ENCODE measurements at places on chromosomes 3 and 15.
A peak's percentile ranks its signal among the peaks of the same experiment; 100 is the strongest.

DNA sequence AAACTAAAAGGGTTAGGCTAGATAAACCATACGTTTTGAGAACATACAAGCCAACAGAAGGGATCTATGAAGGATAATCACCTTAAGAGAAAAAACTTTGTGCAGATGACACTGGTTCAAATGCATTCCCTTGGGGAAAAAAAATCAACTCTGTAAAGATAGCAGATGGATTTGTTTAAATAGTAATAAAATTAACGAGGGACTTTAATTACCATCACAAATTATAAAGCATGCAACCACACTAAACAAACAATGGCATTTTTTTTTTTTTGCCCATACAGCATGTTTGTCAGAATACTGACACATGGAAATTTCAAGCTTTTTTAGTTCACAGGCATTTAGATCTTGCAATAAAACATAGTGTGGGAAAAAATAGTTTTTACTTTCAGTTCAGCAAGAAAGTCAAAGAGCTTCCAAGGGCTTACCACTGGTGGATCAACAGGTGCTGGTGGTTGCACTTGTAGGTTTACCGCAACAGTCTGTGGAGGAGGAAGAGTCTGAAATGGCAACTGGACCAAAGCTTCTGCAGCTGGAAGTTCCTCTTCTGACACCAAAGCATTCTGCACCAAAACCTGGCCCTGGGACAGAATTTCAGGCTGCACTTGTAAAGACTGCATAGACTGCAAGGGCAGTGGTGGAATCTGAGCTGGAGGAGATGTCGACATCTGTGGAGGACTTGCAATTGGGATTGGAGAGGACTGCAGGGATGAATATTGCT is 53.1 kb downstream of the PHC3 start:
- peak overlapping the region; percentile 69 for H3K27ac ChIP-seq
- peaks cover 26% of the 10 kb centered on the region for H3K4me1 ChIP-seq
- peaks cover 46% of the 10 kb centered on the region for H3K36me3 ChIP-seq
- DNase-seq: peak; percentile 64

DNA sequence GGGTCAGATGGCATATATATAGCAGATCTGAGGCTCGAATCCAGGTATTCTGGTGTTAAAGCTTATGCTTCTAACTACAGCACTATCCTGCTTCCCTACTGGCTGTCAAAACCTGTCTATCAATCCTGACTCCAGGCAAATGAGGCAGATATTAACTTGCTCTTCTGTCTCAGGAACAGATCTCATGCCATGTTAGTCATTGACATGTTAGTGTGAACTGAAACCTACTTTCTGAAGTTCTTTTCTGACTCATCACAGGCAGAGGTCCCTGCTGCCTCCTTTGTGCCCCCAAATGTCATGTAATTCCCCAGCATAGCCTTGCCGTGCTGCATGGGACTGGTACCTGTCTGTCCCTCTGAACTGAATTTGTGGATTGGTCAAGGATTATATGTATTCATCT is 125.0 kb upstream of the SMAD3 start:
- H3K4me1 ChIP-seq: peaks cover 16% of the 10 kb centered on the region
- no peak for DNase-seq
- H3K36me3 ChIP-seq: peaks cover 2% of the 10 kb centered on the region
- H3K27ac ChIP-seq: no peak overlapping the region
- H3K27me3 ChIP-seq: no peaks in the 10 kb centered on the region
- no peak overlapping the region for H3K4me3 ChIP-seq

DNA sequence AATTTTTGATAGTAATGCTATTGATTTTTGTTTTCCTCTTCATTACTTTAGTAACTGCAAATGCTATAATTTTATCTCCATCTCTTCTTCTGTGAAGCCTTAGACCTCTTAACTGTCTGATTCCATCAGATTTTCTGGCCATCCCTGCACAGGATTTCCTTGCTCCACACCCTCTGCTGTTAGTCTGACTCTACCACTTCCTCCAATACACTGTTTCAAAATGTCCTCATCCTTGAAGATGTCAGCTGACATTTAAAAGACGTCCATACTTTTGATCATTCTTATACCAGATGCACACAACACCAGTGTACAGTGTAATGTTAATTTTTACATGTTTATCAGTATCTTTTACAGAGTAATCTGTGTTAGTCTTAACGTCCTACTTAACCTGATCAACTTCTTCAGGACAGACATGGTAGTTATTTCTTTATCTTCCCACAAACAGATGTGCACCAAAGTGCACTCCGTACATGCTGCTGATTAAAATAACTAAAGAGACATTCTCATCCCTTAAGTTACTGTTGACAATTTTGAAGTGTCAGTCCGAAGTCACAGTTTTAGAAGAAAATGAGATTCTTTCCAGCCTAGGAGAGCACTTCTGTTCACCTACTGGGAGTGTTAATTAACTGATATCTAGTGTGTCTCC is 102.4 kb upstream of the RASGRP1 start:
- H3K27ac ChIP-seq: peak overlapping the region; percentile 64
- DNase-seq: no peak
- peaks cover 36% of the 10 kb centered on the region for H3K36me3 ChIP-seq
- no peaks in the 10 kb centered on the region for H3K27me3 ChIP-seq

DNA sequence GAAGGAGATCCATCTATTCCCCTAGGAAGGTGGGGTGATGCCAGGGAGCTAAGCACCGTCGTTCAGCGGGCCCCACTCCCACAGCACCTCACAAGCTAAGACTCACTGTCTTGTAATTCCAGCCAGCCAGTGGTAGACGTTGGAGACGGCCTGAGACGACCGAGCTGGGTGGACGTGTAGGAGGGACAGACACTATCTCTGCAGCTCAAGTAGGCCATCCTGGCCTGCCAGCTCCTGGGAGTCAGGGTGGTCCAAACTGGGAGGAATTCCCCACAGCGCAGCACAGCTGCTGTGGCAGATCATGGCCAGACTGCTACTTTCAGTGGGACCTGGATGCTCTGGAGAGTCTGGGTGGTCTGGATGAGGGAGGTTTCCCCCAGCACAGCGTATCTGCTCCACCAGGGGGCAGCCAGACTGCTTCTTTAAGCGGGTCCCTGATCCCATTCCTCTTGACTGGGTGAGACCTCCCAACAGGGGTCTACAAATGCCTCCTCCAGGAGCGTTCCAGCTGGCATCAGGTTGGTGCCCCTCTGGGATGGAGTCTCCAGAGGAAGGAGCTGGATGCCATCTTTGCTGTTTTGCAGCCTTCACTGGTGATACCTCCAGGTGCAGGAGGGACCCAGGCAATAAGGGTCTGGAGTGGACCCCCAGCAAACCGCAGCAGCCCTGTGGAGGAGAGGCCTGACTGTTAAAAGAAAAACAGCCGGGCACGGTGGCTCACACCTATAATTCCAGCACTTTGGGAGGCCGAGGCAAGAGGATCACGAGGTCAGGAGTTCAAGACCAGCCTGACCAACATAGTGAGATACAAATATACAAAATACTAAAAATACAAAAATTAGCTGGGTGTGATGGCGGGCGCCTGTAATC is 27.6 kb downstream of the GNB5 start:
- H3K27ac ChIP-seq: no peak overlapping the region
- DNase-seq: peak; percentile 29
- no peaks in the 10 kb centered on the region for H3K27me3 ChIP-seq
- H3K36me3 ChIP-seq: peaks cover 21% of the 10 kb centered on the region
- H3K4me1 ChIP-seq: peaks cover 15% of the 10 kb centered on the region

- DNase-seq: no peak
- no peaks in the 10 kb centered on the region for H3K4me1 ChIP-seq
- no peak overlapping the region for H3K4me3 ChIP-seq
- no peak overlapping the region for H3K27ac ChIP-seq
- H3K36me3 ChIP-seq: no peaks in the 10 kb centered on the region
- H3K27me3 ChIP-seq: no peaks in the 10 kb centered on the region
Observed at GRCh38 chr15:88865498-88866099, 29.7 kb downstream of the HAPLN3 start.

DNA sequence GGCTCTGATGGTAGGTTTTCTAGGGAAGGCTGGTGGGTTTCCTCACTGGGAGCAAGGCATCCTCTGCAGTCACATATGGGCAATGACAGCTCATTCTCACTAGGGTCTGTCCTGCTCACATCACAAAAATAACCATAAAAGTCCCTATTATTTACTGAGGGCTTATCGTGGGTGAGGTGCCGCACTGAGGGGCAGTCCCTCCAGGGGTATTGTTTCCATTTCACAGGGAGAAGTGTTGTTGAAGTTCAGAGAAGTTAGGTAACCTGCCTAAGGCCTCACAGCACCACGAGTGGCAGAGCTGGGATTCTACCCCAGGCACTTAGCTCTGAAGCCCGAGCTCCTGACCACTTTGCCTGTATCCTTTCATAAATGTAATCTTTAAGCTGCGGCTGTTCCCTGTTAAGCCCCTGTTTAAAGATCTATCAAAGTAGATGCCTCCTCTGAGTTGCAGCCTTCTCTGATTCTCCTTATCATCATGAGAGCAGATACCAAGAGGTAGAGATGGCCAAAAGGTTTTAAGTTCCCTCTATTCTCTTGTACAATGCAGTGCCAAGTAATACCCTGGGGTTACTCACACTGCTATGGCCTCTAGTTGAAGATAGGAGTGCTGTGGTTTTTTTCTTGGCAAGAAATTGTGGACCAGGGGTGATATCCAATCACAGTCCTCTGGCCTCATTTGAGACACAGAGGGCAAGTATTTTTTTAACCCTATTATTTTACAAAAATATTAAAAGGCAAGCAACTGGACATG is 107.0 kb downstream of the RPLP1 start:
- H3K4me1 ChIP-seq: no peaks in the 10 kb centered on the region
- no peak for DNase-seq
- peaks cover 12% of the 10 kb centered on the region for H3K27me3 ChIP-seq
- H3K36me3 ChIP-seq: no peaks in the 10 kb centered on the region
- H3K4me3 ChIP-seq: no peak overlapping the region

DNA sequence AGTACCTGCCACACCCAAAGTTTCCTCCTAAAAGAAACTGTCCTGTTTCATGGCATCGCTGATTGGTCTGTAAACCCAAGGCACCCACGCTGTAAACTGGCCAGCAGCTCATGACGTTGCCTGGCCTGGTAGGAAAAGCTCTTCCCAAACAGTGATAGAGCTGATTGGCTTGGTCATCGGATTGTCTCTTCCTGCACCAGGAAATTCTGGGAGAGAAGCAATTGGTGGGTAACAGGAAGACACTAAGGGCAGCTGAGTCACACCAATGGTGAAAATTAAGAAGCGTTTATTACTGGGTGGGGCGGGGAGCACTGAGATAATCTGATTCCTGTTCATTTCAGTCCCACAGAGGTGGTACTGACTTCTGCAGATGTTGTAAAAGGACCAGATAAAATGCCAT is 31.0 kb downstream of the KLHL6 start:
- no peaks in the 10 kb centered on the region for H3K27me3 ChIP-seq
- H3K4me3 ChIP-seq: no peak overlapping the region
- peaks cover 38% of the 10 kb centered on the region for H3K4me1 ChIP-seq
- no peak overlapping the region for H3K27ac ChIP-seq

- DNase-seq: peak; percentile 13
- peaks cover 16% of the 10 kb centered on the region for H3K4me1 ChIP-seq
- H3K4me3 ChIP-seq: no peak overlapping the region
- H3K27ac ChIP-seq: no peak overlapping the region
- H3K27me3 ChIP-seq: no peaks in the 10 kb centered on the region
Observed at GRCh38 chr15:58793862-58794261, 22.8 kb downstream of the MINDY2 start.

GRCh38 chr3:40079203-40079846 is 230.2 kb upstream of the EIF1B start:
- no peak overlapping the region for H3K27ac ChIP-seq
- H3K4me1 ChIP-seq: no peaks in the 10 kb centered on the region
- H3K36me3 ChIP-seq: no peaks in the 10 kb centered on the region
- H3K27me3 ChIP-seq: peaks cover 4% of the 10 kb centered on the region
- H3K4me3 ChIP-seq: no peak overlapping the region

GRCh38 chr3:13166243-13167063 is 93.2 kb upstream of the IQSEC1 start:
- peaks cover 9% of the 10 kb centered on the region for H3K27me3 ChIP-seq
- DNase-seq: no peak
- H3K4me3 ChIP-seq: no peak overlapping the region
- no peak overlapping the region for H3K27ac ChIP-seq

DNA sequence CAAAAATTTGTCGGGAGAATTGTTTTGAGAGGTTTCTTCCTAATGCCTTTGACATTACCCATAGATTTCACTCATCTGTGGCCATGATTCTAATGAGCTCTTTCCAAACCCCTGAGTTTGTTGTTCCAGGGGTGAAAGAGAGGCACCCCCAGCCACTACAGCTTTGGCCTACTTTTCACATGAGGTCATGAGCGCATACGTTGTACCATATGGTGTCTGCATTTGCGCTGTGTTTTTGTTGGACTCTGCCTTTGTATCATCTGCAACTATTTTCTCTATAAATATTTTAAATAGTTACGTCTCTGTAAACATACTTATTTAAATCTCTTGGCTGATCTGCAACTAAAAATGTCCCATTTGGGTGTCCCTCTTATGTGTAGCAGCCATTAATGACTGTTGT is 107.9 kb downstream of the LRTM1 start:
- no peaks in the 10 kb centered on the region for H3K4me1 ChIP-seq
- no peak overlapping the region for H3K27ac ChIP-seq

DNA sequence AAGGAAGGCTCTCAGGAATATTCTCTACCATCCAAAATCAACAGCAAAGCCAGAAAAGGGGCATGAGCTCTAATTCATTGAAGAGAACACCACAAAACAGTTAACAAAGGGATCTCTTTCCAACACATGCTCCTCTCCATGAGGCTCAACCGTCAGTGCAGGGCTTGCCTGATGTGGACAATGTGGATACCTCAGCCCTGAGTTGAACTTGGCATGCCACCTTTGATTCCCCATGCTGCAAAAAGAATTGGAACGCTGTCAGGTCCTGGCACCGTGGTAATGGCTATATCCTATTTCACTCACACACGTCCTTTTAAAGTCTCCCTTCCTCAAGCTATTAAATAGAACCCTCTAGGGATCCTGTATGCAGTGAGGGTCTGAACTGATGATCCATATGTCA is 30.7 kb upstream of the IP6K2 start:
- no peak overlapping the region for H3K27ac ChIP-seq
- H3K4me1 ChIP-seq: no peaks in the 10 kb centered on the region
- peaks cover 16% of the 10 kb centered on the region for H3K36me3 ChIP-seq
- H3K27me3 ChIP-seq: no peaks in the 10 kb centered on the region

GRCh38 chr15:78640527-78641101 is 396 bp downstream of the CHRNB4 start:
- peaks cover 5% of the 10 kb centered on the region for H3K4me1 ChIP-seq
- no peak for DNase-seq
- H3K27ac ChIP-seq: no peak overlapping the region
- H3K4me3 ChIP-seq: peak overlapping the region; percentile 50
- H3K27me3 ChIP-seq: peaks cover 12% of the 10 kb centered on the region

GRCh38 chr15:92930054-92930621 is 30.0 kb downstream of the CHD2 start:
- DNase-seq: no peak
- peaks cover 87% of the 10 kb centered on the region for H3K36me3 ChIP-seq
- no peak overlapping the region for H3K27ac ChIP-seq
- no peaks in the 10 kb centered on the region for H3K27me3 ChIP-seq
- no peak overlapping the region for H3K4me3 ChIP-seq
- peaks cover 29% of the 10 kb centered on the region for H3K4me1 ChIP-seq

DNA sequence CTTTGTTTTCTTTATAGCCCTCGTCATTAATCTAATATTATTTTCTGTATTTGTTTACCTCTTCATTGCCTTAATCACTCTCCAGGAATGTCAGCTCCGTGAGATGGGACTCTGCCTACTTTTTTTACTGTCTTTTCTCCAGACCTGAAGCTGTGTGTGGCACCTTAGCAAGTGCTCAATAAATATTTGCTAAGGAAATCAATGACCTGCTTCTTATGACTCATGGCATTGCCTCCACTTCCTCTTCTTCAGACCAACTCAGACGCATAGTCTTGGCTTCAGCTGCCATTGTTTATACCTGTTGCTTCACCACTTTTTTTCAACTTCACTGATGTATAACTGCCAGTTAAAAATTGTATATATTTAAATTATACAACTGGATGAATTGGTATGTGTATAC is 218.5 kb upstream of the CMC1 start:
- no peak for DNase-seq
- H3K36me3 ChIP-seq: peaks cover 2% of the 10 kb centered on the region
- H3K4me3 ChIP-seq: no peak overlapping the region
- H3K27ac ChIP-seq: no peak overlapping the region
- no peaks in the 10 kb centered on the region for H3K27me3 ChIP-seq
- no peaks in the 10 kb centered on the region for H3K4me1 ChIP-seq

All from activated CD8-positive, alpha-beta T cell treated with anti-CD3 and anti-CD28 coated beads, Interleukin-2, amount 10 ng/mL, durations not matched to agents 7 days and 5 days (primary cell).